ENCODE measurements at places on chromosomes 13 and 19.
A peak's percentile ranks its signal among the peaks of the same experiment; 100 is the strongest.

- H3K27ac ChIP-seq, result no peak overlapping the region
- peaks cover 26% of the 10 kb centered on the region for H3K4me1 ChIP-seq
- peaks cover 11% of the 10 kb centered on the region for H3K36me3 ChIP-seq
- peaks cover 16% of the 10 kb centered on the region for H3K27me3 ChIP-seq
Measured at GRCh38 chr19:14473073-14473977, 1.8 kb downstream of the PTGER1 start.

DNA sequence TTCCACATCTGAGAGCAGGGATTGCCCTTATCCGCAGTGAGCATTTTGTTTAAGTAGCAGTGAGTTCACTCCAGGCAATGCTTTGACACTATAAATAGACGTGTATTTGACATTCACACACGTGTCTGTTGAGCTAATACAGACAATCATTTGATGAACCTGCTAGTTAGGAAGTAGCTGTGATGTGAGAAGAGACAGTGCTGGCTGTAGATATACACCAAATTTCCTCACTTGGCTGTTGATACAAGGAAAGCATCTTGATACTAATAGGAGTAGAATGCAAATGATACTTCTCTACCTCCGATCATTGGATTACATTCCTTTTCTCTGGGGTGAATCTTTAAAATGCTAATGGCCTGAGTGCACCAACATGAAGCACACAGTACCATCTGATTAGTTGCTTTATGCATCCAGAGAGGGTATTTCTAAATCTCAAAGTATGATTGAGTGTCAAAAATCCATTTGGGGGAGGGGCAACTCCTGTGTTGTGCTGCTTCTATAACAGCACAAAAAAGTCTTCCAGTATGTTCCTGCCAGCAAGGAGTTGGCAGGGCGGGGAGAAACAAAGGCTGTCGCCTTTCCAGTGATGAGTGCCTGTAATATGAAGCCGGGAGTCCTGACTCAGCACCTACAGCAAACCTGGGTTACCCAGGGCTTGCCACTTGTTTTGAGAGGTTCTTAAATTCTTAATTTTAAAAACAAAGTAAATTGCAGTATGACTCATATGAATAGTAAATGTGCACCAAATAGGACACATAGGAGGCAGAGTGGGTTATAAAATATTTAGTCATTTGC lies 7.0 kb downstream of the CUL4A start:
- no peak overlapping the region for H3K4me3 ChIP-seq
- peak overlapping the region; percentile 8 for H3K27ac ChIP-seq
- H3K36me3 ChIP-seq, result peaks cover 14% of the 10 kb centered on the region

- H3K36me3 ChIP-seq, result no peaks in the 10 kb centered on the region
- no peaks in the 10 kb centered on the region for H3K27me3 ChIP-seq
- peak overlapping the region; percentile 61 for H3K27ac ChIP-seq
Measured at GRCh38 chr13:48749699-48750473, 96.2 kb downstream of the CYSLTR2 start.

DNA sequence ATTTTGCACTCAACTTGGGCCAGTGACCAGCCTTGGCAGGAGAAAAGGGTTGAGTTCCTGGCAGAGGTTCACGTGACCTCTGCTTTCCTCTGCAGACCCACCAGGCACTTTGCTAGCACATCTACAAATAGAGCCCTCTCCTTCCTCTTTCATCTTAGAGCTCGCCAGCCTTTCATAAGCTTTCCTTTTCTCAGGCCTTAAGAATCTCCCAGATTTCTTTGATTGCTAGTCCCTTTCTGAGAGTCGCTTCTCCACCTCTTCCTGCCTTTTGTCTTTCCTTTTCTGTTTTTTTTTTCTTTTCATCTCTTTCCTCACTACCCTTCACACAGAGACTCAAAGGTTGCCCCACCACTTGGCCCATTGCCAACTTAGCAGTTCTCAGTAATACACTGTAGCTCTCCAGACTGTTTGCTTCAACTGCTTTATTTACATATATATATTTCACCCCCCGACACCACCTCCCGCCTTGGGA lies 375.7 kb upstream of the SPRY2 start:
- H3K27me3 ChIP-seq, result no peaks in the 10 kb centered on the region
- no peaks in the 10 kb centered on the region for H3K4me1 ChIP-seq
- no peak overlapping the region for H3K27ac ChIP-seq
- H3K36me3 ChIP-seq, result no peaks in the 10 kb centered on the region
- no peak for DNase-seq

GRCh38 chr19:1088416-1089010 lies 6.7 kb downstream of the POLR2E start:
- H3K27me3 ChIP-seq, result no peaks in the 10 kb centered on the region
- H3K4me1 ChIP-seq, result peaks cover 52% of the 10 kb centered on the region
- no peak for DNase-seq

DNA sequence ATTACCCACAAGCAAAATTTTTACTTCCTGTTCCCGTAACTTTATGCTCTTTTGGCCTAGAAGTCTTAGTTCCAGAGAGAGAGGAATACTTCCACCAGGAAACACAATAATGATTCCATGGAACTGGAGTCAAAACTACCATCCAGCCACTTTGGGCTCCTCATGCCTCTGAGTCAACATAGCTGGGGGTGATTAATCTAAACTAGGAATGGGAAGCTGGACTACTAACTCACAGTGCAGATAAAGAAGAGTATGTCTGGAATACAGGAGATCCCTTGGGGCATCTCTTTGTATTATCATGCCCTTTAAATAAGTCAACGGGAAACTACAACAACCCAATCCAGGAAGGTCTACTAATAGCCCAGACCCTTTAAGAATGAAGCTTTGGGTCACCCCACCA lies 8.9 kb upstream of the ELF1 start:
- DNase-seq, result no peak
- H3K4me1 ChIP-seq, result peaks cover 35% of the 10 kb centered on the region
- H3K27me3 ChIP-seq, result no peaks in the 10 kb centered on the region
- H3K4me3 ChIP-seq, result no peak overlapping the region
- peaks cover 7% of the 10 kb centered on the region for H3K36me3 ChIP-seq

- H3K4me1 ChIP-seq, result peaks cover 16% of the 10 kb centered on the region
- no peak overlapping the region for H3K4me3 ChIP-seq
- no peaks in the 10 kb centered on the region for H3K27me3 ChIP-seq
- H3K36me3 ChIP-seq, result peaks cover 16% of the 10 kb centered on the region
- DNase-seq, result no peak
Measured at GRCh38 chr19:32457571-32458158, 52.1 kb downstream of the DPY19L3 start.

DNA sequence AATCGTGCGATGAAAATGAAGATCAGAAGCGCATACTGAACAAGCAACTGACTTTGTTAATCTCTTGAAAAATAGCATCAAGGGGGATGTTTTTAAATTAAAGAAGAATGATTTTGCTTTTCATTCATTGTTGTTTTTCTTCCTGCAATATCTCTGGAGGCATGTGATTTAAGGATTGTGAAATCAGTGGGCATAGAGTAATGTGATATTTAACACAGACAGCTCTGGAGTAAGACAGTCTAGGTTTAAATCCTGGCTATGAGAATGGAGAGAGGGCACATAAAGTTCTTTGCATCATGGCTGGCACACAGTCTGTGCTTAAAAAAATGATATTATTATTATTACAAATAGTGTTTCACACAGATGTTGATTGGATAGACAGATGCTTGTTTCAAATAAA lies 243.1 kb upstream of the NBEA start:
- H3K4me3 ChIP-seq, result no peak overlapping the region
- no peaks in the 10 kb centered on the region for H3K27me3 ChIP-seq
- no peaks in the 10 kb centered on the region for H3K4me1 ChIP-seq
- no peak for DNase-seq
- H3K36me3 ChIP-seq, result no peaks in the 10 kb centered on the region

GRCh38 chr13:98399756-98400155 lies 177.2 kb downstream of the STK24 start:
- no peak for DNase-seq
- peaks cover 21% of the 10 kb centered on the region for H3K27me3 ChIP-seq
- H3K36me3 ChIP-seq, result no peaks in the 10 kb centered on the region

GRCh38 chr13:44865722-44866410 lies 123.4 kb downstream of the NUFIP1 start:
- H3K27ac ChIP-seq, result no peak overlapping the region
- H3K27me3 ChIP-seq, result peaks cover 34% of the 10 kb centered on the region
- no peak for DNase-seq
- peaks cover 13% of the 10 kb centered on the region for H3K4me1 ChIP-seq
- H3K4me3 ChIP-seq, result no peak overlapping the region
- H3K36me3 ChIP-seq, result no peaks in the 10 kb centered on the region

GRCh38 chr19:11982526-11982925 lies 17.7 kb downstream of the ZNF763 start:
- H3K4me1 ChIP-seq, result peaks cover 2% of the 10 kb centered on the region
- H3K27me3 ChIP-seq, result no peaks in the 10 kb centered on the region
- H3K27ac ChIP-seq, result no peak overlapping the region
- H3K4me3 ChIP-seq, result no peak overlapping the region

GRCh38 chr13:31742097-31742734 lies 2.9 kb downstream of the RXFP2 start:
- no peaks in the 10 kb centered on the region for H3K4me1 ChIP-seq
- DNase-seq, result peak; percentile 74
- no peaks in the 10 kb centered on the region for H3K36me3 ChIP-seq
- peaks cover 11% of the 10 kb centered on the region for H3K27me3 ChIP-seq
- H3K27ac ChIP-seq, result no peak overlapping the region

- no peak overlapping the region for H3K4me3 ChIP-seq
- no peaks in the 10 kb centered on the region for H3K27me3 ChIP-seq
- no peak overlapping the region for H3K27ac ChIP-seq
- no peaks in the 10 kb centered on the region for H3K36me3 ChIP-seq
- DNase-seq, result no peak
- H3K4me1 ChIP-seq, result no peaks in the 10 kb centered on the region
Measured at GRCh38 chr13:96816261-96816660, 178.0 kb downstream of the OXGR1 start.

DNA sequence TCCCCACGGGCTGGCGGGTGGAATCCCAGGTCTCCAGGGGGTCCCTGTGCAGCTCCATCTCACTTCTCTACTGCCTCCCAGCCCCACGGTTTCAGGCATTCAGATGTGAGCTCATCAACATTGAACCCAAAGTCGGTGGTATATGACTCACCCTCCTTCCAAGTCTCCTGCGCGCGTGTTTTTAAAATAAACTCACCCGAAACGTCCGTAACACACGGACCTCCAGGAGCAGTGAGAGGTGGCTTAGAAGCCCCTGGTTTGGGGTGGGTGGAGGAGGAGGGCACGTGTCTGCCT lies 14.0 kb upstream of the CRTC1 start:
- no peak for DNase-seq
- H3K4me1 ChIP-seq, result no peaks in the 10 kb centered on the region
- no peaks in the 10 kb centered on the region for H3K36me3 ChIP-seq
- no peaks in the 10 kb centered on the region for H3K27me3 ChIP-seq
- H3K27ac ChIP-seq, result no peak overlapping the region

DNA sequence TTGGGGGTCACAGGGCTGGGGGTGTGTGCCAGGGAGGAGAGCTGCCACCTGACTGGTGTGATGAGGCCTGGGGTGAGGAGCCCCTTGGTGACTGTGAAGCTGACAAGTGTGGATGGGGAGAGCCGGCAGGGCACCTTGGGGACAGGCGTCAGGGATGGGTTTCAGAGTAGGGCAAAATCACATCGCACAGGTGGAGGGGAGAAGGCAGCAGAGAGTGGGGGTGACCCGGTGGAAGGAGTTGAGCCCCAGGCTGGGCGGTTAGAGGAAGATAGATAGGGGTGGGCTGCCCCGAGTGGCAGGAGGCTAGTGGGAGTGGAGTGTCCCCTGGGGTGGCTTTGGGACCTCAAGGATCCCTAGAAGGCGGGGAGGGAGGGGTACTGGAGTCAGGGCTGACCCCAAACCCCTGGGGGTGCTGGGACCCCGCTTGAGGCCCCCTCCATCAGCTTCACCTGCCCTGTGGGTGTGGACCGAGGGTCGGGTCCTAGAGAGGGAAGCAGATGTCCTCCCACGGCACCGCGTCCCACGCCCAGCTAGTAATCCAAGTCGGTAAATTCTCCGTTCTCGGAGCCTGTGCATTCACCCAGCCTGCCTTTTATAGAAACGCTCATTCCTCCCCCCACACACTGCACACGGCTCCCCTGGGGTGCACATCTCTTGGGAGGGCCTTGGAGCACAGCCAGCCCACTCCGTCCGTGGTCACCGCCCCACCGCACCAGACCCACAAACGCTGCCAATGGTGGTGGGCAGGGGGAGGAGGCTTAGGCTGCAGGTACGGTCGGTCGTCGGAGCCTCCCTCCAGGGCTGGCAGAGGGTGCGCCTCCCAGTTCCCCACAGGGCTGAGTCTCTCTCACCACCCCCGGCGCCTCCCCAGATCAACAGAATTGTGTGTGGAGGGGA lies 2.4 kb downstream of the CTXN1 start:
- H3K27me3 ChIP-seq, result peaks cover 2% of the 10 kb centered on the region
- no peak for DNase-seq
- H3K36me3 ChIP-seq, result peaks cover 4% of the 10 kb centered on the region
- no peak overlapping the region for H3K4me3 ChIP-seq
- H3K4me1 ChIP-seq, result peaks cover 26% of the 10 kb centered on the region

DNA sequence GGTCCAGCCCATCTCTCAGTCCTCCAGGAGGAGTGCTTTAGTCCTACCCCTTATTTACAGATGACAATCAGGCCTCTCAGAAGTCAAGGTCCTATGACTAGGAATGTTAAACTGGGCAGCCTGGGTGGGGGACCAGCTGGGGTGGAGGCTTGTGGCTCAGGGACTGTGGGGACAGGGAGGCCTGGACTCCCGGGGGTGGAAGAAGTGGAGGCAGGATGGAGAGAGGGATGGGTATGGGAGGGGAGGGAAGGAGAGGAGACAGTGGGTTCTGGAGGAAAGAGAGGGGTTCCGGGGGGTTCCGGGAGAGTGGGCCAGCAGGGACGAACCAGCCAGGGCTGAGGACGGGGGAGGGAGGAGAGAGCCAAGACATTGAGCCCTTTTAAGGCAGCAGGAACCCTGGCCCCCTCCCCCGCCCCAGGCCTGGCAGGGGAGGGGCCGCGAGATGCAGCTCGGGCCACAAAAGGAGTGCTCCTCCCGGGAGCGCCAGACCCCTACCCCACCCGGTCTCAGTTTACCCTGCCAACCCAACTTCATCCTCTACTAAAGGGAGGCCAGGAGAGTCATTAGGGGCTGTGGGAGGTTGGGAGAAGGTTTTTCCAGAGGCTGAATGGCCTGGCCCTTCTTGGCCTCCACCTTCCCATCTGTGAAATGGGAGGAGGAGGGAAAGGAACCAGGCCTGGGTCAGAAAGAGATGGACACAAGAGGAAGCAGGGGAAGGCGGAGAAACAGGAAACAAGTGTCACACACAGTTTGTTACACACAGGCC lies 1.7 kb downstream of the DMPK start:
- peaks cover 2% of the 10 kb centered on the region for H3K36me3 ChIP-seq
- H3K27me3 ChIP-seq, result peaks cover 10% of the 10 kb centered on the region
- no peak for DNase-seq
- H3K27ac ChIP-seq, result no peak overlapping the region

- H3K36me3 ChIP-seq, result no peaks in the 10 kb centered on the region
- H3K27ac ChIP-seq, result no peak overlapping the region
- DNase-seq, result no peak
- no peaks in the 10 kb centered on the region for H3K27me3 ChIP-seq
- H3K4me1 ChIP-seq, result no peaks in the 10 kb centered on the region
Measured at GRCh38 chr13:59690857-59691500, 472.7 kb downstream of the DIAPH3 start.

- peaks cover 5% of the 10 kb centered on the region for H3K36me3 ChIP-seq
- peaks cover 24% of the 10 kb centered on the region for H3K4me1 ChIP-seq
- peak overlapping the region; percentile 98 for H3K27ac ChIP-seq
- peak overlapping the region; percentile 86 for H3K4me3 ChIP-seq
- DNase-seq, result no peak
- no peaks in the 10 kb centered on the region for H3K27me3 ChIP-seq
Measured at GRCh38 chr19:3625996-3626472, 556 bp downstream of the CACTIN start.

GRCh38 chr19:48469289-48469881 lies at the start of gene CYTH2:
Gene CYTH2 (plus strand): TSS chr19:48469369. CDS start chr19:48469508, 139 bp downstream.
- DNase-seq, result peak; percentile 84
- H3K36me3 ChIP-seq, result peaks cover 11% of the 10 kb centered on the region
- H3K4me3 ChIP-seq, result peak within 1 kb of the TSS; percentile 83

GRCh38 chr13:99845161-99845874 lies 126.2 kb downstream of the ZIC5 start:
- no peak overlapping the region for H3K27ac ChIP-seq
- H3K4me1 ChIP-seq, result no peaks in the 10 kb centered on the region
- H3K36me3 ChIP-seq, result no peaks in the 10 kb centered on the region
- H3K27me3 ChIP-seq, result no peaks in the 10 kb centered on the region
